ENCODE measurements at places on chromosomes 7 and 10.

- DNase-seq = no peak
These were observed 230.2 kb downstream of the FZD1 start for GRCh38 chr7:91494450-91494849.

GRCh38 chr10:92990615-92991014, 70.0 kb upstream of the CYP26C1 start:
- DNase-seq = no peak

DNA sequence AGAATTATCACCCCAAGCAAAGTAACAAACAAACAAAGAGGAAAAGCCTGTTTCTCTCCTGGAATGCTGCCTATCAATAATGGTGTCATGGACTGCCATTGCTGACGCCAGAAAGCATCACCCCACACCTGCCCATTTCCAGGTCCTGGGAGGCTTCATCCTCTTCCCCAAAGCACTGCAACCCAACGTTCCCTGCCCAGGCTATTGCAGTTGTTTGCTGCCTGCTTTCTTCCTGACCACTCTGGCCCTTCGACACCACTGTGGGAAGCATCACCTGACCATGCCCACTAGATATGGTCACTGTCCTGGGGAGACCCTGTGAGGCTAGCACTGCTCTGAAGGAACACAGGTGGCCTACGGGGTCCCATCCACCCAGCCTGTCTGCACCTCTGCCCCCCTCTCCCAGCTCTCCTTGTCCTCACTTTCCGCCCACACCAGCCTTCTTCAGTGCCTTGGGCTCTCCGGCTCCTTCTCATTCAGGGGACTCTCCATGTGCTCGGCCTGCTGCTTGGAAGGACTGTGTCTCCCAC, 439.6 kb downstream of the GLRX3 start:
- no peak for DNase-seq

DNA sequence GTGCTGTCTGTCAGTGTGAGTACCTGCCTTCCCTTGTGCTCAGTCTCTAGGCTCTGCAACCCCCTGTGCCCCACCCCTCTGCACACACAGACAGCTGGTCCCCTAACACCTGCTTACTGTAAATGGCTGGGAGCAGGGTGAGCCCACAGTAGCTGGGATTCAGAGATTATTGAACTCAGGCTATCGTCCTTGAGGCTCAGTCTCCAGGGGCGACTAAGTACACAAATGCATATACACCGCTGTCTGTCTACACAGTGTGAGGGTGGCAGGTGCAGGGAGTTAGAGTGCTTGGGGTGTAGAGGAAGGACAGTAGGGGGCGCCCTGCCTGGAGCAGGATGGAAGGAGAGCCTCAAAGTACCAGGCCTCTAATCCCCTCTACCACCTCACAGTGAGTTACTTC, 12.9 kb downstream of the UPP1 start:
- DNase-seq = no peak

- peak; percentile 59 for DNase-seq
These were observed 904 bp upstream of the DPYSL4 start for GRCh38 chr10:132185601-132186487.

DNA sequence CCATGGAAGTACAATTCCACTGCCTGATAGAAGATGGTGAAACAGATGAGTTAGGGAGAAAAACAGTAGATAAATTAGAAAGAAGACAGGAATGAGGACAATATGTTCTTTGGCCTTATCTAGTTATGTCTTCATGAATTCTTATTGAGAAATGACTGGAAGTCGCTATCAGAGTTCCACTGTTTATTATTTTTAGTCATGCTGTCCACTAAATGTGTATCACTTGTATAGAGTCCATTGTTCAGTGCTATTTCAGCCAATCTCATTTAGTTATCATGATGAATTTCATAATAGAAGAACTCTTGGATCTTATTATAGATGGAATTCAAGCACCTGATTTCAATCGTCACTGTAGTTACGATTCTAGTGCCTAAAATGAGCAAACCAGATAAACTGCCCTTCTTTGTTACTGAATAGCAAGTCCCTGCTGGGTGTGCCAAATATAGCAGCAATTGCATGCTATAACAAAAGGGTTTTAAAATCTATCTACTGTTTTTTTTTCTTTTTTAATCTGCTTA, 177.7 kb upstream of the COL1A2 start:
- DNase-seq = peak; percentile 21

GRCh38 chr10:66353422-66353821, 572.4 kb upstream of the LRRTM3 start:
- DNase-seq = peak; percentile 35

- no peak for DNase-seq
These were observed 90.5 kb upstream of the MACROH2A2 start for GRCh38 chr10:69961881-69962745.

GRCh38 chr10:21993360-21994001, 10.0 kb downstream of the DNAJC1 start:
- peak; percentile 63 for DNase-seq

DNA sequence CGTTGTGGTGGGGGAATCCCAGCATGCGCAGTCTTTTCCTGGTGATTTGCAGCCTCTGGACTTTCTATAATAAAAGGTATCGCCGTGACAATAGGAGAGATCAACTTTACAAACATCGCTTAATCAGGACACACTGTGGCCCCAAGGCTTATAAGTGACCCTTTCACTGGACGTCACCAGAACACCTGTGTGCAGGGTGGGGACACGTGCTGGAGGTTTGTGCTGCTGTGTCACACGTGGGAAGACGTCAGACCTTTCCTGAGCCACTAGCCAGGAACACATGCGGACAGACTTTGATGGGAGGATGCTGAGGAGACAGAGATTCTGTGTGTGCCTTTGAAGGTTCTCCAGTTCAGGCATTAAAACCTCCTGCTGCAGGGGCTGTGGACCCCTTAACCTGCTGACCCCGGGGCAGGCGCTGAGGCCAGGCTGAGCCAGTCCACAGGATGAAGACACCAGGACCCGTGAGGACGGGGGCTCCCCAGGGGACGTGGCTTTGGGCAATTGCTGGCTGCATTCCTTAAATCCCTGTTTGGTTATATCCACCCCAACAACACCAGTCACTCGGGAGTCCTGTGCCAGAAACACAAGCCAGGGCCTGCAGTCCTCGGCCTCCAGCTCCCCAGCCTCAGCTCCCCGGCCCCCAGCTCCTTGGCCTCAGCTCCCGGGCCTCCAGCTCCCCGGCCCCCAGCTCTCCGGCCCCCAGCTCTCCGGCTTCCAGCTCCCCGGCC, 183.4 kb downstream of the PTPRN2 start:
- DNase-seq = no peak

- no peak for DNase-seq
These were observed 276.9 kb upstream of the PLPP4 start for GRCh38 chr10:120180160-120180559.

- DNase-seq = peak; percentile 2
These were observed 17.8 kb downstream of the CELF2 start for GRCh38 chr10:11035301-11035991.

GRCh38 chr7:129719980-129720732, 108.6 kb downstream of the NRF1 start:
- DNase-seq = peak; percentile 37

- DNase-seq = no peak
These were observed 57.3 kb downstream of the TCF7L2 start for GRCh38 chr10:113007343-113007771.

- DNase-seq = no peak
These were observed 310.3 kb upstream of the ZNF32 start for GRCh38 chr10:43958964-43959363.

GRCh38 chr10:75740541-75740940, 309.1 kb downstream of the LRMDA start:
- no peak for DNase-seq

GRCh38 chr7:130971297-130971696, 237.3 kb upstream of the KLF14 start:
- DNase-seq = no peak

GRCh38 chr7:39365751-39366295, 200.4 kb upstream of the YAE1 start:
- no peak for DNase-seq

Data from adipocyte (in vitro differentiated cells).